ENCODE measurements at places on chromosomes 2 and 18.

GRCh38 chr2:62363166-62363565, 142.8 kb downstream of the TMEM17 start:
- DNase-seq, result no peak

DNA sequence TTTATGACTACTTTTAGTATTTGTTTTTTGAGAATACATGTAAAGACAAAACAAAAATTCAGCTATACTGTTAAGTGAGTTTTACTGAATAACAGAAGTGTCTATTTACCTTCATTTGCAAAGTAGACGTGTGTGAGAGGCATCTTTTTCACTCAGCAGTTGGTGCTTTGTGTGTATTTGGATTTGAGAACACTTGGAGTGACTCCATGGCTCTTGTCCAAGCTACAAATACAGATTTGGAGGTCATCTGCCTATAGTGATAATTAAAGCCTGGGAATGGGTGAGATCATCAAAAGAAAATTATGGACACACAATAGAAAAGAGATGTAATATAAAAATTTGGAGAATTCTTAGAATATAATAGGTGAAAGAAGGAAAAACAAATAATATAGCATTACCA, 6.2 kb downstream of the NAB1 start:
- DNase-seq, result no peak

DNA sequence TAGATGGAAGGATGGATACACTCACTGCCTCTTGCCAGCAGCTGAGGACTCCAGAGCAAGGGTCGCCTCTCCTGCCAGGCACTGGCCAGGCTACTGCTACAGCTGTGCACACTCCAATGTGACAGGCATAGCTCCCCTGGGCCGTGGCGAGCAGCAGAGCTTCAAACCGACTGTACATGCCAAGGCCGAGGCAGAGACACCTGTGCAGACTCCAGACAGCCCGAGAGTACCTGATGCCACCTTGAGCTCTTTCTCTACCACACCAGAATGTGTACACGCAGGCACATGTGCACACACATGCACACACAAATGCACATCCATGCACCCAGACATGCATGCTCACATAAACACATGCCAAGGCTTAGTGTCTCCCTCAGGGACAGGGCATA, 508.3 kb upstream of the MYT1L start:
- no peak for DNase-seq

DNA sequence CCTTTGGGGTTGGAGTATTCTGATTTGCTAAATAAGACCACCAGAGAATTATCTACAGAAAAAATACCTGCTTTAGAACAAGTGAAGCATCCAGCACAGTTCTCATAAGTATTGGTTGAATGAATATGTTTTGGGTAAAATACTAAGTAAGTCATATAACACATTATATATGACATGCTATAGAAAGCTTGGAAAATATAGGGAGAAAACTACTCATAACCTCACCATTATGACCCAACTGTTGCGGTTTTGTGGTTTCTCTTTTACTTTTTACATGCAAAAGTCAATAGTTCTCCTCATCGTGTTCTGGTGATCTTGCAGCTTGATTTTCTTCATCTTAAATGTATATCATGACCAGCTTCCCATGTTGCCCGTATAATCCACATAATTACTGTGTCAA, 66.2 kb downstream of the DIPK1C start:
- no peak for DNase-seq

DNA sequence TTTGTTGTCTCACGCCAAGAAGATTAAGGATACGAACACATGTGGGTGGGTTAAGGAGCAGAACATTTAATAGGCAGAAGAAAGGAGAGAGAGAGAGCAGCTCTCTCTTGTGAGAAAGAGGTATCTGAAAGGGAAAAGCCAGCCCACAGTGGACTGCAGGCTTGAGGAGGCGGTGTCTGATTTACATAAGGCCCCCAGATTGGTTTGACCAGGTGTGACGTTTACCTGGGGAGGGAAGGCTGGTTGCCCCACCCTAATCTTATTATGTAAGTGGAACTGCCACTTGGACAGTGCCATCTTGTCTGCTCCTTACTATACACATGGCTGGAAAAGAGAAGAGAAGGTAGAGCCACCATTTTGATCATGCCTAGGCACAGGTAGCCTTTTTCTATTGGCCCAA, 189.2 kb downstream of the NCK2 start:
- no peak for DNase-seq

- DNase-seq, result no peak
Measured at GRCh38 chr2:214014551-214015220, 396.2 kb upstream of the VWC2L start.

GRCh38 chr2:190340369-190340768, 3.0 kb upstream of the INPP1 start:
- no peak for DNase-seq

DNA sequence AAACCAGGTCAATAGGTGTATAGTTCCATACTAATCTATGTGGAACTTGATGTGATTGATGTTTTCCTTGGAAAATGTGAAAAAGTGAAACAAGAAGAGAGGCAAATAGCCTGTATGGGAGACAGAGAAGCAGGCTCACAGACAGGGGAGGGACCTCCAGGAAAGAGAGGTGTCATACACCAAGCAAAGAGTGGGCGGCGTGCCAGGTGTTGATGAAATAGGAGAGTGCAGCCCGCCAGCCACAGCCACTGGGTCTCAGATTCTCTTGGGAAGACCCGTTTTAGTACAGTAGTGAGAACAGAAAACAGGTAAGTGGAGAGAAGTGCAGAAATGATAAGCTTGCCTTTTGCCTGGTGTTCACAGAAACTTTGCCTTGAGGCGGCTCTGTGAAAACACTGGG, 301.9 kb downstream of the ZNF407 start:
- DNase-seq, result no peak

- DNase-seq, result peak; percentile 92
Measured at GRCh38 chr2:65366595-65367125, 65.7 kb downstream of the SPRED2 start.

GRCh38 chr18:74994502-74995418, 214.2 kb downstream of the PTGR3 start:
- no peak for DNase-seq

DNA sequence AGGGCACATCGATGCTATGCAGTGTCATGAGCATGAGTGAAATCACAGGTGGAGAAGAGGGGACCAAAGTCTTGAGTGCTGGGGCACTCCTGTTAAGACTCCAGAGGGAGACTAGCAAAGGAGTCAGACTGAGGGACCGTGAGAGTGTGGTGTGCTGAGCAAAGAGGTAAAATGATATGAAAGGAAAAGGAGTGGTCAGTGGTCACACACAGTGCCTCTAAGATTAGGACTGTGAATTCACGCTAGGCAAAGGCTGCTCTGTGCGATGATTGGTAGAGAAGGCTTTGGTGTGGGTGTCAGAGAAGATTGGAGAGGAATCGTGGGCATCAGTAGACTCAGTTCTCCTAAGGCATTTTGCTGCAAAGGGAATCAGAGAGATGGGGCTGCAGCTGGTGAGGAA, 12.8 kb downstream of the SOCS6 start:
- DNase-seq, result no peak

- no peak for DNase-seq
Measured at GRCh38 chr2:132374961-132375360, 41.6 kb upstream of the GPR39 start.

DNA sequence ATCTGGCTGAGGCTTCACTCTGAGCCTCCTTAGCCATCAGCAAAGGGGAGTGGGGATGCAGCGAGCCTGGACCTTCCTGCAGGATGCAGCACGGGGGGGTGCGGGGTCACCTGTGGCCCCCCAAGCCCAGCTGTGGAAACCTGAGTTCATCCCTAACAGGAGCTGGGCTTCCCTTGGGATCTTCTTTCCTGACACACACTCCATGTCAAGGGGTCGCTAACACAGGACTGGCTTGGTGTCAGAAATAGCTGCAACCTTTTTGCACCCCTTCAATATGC, 174.7 kb downstream of the RTP5 start:
- no peak for DNase-seq

GRCh38 chr2:121475811-121476571, 54.7 kb upstream of the RNU4ATAC start:
- DNase-seq, result no peak

DNA sequence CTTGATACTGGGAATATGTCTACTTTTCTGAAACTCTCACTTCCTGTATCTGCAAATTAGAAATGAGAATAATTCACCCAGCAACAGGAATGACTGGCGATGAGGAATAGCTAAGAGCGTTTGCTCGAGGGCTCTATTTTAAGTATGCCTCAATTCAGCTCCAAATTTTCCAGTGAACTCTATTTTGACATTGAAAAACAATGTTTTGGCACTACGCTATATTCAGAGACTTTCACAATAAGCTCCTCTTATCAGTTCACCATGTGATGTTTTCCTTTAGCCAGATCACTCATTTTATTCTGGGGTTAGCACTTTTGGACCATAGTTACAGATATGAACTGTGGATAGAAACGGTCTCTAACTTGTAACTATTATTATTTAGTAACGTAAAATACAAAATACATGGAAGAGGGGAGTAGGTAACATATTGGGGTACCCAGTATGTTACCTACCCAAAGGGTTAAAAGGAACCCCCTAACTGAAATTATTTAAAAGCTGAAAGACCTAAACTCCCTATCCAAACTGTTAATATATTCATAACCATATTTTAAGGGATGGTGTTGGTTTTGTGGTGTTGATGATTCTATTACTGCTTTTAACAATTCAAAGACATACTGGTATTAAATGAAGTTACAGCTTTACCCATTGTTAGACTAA, 28.1 kb downstream of the SLC40A1 start:
- DNase-seq, result no peak

DNA sequence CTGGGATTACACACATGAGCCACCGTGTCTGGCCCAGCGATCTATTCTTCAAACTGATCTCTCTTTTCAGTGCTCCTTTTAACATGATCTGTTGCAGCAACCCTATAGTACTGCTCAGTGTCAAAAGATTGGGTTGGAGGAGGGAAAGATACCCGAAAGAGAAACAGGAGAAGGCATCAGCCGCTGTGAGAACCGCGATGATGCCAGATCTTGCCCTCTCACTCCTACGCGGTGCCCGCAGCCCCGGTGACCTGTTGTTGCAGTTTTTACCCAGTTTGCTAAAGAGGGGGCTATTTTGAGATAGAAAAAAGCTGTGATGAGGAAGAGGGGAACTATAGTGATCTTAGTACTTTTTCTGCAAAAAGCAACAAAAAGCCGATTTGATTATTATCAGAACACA, 335.5 kb downstream of the KCNS3 start:
- DNase-seq, result no peak

DNA sequence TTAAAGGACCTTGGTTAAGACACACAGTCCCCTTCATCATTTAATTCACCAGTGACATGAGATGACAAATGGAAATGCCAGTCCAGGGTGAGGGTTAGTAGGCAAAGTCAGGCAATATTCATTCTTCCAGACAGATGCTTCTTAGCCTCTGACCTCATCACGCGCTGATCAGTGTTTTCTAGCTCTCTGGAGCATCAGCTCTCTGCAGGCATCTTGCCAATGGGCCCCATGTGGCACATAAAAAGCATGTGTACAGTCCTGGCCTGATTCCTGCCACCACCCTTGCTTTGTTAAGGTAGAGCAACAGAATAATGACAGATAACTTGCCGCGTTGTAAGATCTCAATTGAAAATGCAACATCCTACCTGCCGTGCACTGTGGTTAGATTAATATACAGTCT, 20.3 kb upstream of the NPAS2 start:
- no peak for DNase-seq

DNA sequence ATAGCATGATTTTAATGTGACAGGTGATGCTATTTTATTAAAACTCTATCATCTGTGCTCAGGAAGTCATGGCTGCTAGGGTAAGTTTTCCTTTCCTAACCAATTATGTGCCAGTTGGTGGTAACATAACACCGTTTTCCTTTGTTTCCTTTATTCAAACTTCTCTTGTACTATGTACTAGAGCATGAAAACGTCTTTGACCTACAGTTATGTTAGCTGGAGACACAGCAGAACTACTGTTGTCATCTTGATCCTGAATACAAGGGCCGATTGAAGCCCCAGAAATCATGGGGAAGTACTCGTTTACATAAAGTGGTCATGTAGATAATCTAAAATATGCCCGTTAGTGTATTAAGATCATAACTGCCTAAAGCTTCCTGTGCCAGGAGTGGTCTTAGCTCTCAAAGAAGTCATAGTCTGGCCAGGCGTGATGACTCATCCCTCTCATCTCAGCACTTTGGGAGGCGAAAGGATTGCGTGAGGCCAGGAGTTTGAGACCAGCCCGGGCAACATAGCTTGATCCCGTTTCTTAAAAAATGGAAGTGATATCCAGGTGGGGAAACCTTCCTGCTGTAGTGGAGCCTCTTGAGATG, 20.5 kb downstream of the NEDD4L start:
- DNase-seq, result no peak

- no peak for DNase-seq
Measured at GRCh38 chr18:74497324-74497676, 1.1 kb downstream of the CNDP2 start.

DNA sequence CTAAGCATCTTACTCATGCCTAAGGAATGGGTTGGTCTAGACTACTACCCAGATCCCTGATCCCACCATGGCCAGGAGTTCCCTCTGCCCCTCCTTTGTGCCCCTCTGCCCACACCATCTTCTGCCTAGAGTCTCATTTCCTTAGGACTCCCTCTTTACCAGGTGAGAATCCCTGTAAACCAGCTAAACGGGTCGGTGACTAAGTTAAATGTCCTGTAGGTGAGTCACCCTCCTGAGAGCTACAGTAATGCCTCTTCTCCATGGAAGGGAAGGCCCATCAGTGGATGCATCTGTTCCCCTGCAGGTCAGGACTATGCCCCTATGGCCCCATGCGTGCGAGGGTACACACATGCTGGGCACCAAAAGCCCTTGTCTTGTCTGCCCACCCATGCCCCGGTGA, 25.4 kb downstream of the PTGR3 start:
- DNase-seq, result no peak

GRCh38 chr18:79367989-79368388, 27.7 kb upstream of the NFATC1 start:
- no peak for DNase-seq

DNA sequence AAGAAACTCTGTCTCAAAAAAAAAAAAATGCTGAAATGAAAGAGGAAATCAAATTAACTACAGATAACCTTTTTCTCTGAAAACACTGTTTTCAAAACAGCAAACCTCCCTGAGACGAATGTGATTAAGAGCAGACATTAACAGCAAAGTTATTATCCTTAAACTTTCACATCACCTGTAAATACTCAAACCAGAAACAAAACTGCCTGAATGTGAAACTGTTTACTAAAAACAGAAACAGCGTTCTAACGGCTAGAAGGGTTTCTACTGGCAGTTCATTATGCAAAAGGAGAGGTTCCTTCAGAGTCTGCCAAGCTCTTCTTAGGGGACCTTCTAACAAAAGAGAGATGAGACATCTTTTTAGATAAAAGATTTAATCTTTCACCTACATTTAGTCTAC, 45.9 kb downstream of the PNO1 start:
- no peak for DNase-seq

- no peak for DNase-seq
Measured at GRCh38 chr2:85727798-85728197, 26.0 kb upstream of the ATOH8 start.

- peak; percentile 61 for DNase-seq
Measured at GRCh38 chr2:159140070-159140769, 146.3 kb downstream of the WDSUB1 start.

- DNase-seq, result no peak
Measured at GRCh38 chr2:69575926-69576325, 67.6 kb downstream of the AAK1 start.

GRCh38 chr2:58871469-58872142, 630.5 kb upstream of the FANCL start:
- DNase-seq, result no peak

Data from AG09309 (cell line).